Spinal cord (tissue), 10 donors: ENCODE measurements at places on chromosomes 1 and 21. TPM values are rescaled to one million over a fixed set of nuclear protein-coding genes. Genes with fewer than 3 reads are reported as not detected.
A peak's percentile ranks its signal among the peaks of the same experiment; 100 is the strongest.

DNA sequence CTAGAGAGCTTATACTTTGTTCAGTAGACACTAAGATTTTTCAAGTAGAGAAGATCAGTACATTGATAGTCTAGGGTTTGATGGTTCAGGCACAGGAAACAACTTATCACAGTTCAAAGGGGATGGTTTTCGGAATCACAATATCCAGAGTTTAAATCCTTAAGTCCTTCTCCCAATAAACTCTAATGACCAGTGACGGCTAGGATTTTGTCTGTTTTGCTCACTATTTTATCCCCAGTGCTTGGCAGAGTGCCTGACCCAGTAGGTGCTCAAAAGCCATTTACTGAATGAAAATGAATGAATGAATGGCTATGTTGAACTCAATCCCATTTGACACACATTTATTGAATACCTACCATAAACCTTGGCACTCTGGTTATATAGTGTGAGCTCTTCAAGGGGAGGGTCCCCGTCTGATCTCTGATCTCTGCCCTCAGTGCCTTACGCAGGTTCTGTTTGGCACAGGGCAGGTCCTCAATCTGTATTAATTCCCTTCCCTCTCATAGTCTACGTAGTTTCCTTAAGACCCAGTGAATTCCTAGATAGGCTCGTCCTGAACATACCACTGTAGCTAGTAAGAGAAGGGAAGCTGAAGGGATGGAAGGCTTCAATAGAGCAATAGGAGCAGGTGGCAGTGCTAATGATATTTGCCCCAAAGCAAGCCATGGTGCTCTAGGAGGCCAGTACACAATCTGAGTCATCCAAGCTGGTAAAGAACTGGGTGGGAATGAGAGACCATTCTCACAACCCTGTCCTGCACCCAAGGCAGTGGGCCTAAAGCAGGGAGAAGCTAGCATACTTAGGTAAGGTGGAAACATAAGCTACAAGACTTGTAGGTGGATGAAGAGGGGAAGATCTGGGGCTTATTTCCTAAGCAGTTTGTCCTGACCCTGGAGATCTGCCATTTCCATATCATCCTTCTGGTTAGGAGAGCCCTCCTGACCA, 53.4 kb downstream of the DMAP1 start:
- no peak for DNase-seq

The REN gene
- not detected for total RNA-seq

- DNase-seq, result no peak
These were observed 807.4 kb upstream of the ADGRL2 start for GRCh38 chr1:80993154-80993980.

DNA sequence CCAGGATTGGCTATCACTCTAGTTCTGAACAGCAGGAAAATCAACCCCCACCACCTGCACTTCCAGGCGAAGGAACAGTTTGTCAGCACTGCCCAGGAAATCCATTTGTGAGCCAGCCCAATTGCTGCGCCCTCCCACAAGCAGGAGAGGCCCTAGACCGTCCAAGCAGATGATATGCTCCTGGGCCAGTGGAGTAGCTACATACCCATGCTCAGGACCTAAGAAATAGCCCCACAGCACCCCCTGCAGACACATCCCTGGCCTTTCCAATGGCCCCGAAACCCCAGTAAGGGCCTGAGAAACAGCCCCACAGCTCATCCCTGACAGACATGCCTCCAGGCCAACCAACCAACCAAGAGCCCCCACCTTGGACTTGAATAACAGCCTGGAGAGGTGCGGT, 111.5 kb upstream of the ZC3H11B start:
- DNase-seq, result no peak

- DNase-seq, result no peak
These were observed 50.7 kb downstream of the ARHGEF16 start for GRCh38 chr1:3505161-3505560.

DNA sequence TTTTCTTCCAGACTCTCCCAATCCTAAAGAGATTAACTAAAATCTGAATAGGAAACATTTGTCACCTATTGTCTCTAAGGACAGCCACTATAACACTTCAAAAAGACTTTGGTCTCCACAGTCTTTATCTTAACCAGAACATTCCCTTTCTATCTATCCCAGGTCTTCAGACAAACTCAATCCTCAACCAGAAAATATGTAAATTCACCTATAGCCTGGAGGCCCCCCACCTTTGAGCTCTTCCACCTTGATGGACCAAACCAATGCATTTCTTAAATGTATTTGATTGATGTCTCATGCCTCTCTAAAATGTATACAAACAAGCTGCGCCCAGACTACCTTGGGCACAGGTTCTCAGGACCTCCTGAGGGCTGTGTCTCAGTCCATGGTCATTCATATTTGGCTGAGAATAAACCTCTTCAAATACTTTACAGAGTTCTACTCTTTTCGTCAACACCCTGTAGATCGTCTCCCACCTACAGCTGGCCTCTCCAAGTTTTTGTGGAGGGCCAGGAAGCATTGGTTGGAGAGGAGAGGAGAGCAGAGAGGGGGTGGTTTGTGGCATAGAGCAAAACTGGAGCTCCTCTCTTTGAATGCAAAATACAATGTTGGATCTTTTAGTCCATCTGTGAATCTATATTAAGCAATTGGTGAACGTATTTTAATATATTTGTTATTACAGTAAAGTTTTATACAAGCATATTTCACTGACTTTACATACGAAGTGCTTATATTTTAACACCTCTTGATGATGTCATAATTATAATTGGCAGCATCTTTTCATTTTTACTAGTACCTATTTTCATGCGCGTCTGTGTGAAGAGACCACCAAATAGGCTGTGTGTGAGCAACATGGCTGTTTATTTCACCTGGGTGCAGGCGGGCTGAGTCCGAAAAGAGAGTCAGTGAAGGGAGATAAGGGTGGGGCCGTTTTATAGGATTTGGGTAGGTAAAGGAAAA, 230.7 kb upstream of the DUSP10 start:
- no peak for DNase-seq

The CD1B gene
- not detected for total RNA-seq

GRCh38 chr1:209877087-209877764, 49.5 kb downstream of the UTP25 start:
- DNase-seq, result no peak

The PTGER3 gene
- total RNA-seq, result 54.3 TPM

DNA sequence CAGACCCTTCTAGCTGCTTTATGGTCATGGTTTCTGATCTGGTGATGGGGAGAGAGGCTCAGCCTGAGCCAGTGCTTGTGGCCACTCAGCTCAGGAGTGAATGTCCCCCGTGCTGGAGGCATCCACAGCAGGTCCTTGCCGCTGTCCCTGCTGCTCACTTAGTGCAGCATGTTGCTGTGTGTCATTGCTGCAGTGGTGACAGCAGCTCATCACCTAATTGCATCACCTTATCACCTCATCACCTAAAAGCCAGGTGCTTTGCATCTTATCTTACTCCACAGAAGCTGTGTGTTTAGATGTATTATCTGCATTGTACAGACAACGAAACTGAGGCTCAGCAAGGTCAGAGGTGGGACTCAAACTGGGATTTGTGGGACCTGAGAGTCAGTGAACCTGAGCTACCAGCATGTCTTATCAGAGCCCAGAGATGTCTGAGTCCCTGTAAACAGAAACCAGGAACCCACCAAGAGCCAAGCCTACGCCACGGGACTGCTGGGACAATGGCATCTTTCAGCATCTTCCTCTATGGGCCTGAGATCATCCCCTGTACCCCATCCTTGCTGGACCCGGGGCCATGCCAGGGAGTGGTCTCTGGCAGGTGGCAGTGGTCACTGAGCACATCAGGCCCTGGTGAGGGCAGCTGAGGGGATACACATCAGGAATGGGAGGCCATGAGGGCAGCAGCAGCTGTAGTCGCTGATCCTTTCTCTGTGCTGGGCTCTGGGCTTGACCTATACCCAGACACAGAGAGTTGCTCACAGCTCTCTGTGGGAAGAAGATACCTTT, 6.5 kb downstream of the PODN start:
- no peak for DNase-seq

GRCh38 chr1:85850238-85850637, 142.0 kb upstream of the ZNHIT6 start:
- DNase-seq, result no peak

DNA sequence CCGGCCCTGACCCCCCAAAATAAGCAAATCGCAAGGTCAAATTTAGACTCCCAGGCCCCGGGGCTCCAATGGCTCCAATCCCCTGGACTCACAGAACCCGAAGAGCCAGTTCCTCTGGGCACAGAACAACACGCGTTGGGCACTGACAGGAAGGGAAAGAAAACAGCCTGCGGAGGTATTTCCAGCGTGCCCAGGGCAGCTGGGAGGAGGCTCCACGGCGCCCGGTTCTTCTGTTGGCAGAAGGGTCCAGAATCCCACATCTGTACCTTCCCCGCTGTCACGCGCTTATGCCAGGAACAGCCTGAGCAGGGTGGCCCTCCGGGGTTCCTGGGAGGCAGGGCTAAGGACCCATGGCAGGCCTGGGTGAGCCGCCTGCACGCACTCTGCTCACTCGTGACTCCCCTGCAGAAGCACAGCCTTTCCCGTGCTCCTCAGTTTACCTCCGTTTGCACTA, 85.5 kb downstream of the RIPK4 start:
- no peak for DNase-seq

DNA sequence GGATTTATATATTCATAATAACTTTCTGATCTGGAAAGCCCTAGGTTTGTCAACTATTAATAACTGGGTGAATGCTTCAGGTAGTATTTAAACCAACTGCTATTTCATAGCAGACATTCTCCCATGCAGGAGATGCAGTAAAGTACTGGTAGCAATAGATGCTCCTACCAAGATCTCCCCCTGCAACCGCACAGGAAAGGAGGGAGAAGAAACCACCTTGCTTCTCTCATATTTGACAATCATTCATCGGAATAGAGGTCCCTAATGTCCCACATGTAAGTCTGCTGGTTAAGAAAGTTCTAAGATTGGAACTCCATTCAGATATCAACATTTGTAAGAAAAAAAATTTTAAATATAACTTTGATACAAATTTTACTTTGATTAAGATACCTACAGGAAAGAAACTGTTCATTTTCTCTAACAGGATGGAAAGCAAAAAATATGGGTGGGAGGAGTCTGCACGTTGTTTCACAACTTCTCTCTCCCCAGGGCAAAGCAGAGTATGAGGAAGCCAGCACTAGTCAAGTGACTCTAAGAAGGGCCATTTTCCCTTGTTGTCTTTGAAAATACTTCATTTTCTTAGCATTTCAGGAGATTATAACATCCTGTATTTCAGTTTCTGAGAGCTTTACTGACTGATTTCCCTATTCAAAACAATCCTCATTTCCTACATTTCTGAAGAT, at the start of gene PYHIN1:
Gene PYHIN1 (plus strand): TSS at position 498 of the 683 bp plus-strand sequence. CDS start 5,359 bp downstream, outside the sequence.
- no peak for DNase-seq

The MTF2 gene
- total RNA-seq, result 40.9 TPM

The SEC16B gene
- total RNA-seq, result 3.7 TPM

GRCh38 chr1:232302376-232303221, 327.3 kb downstream of the SIPA1L2 start:
- DNase-seq, result no peak

DNA sequence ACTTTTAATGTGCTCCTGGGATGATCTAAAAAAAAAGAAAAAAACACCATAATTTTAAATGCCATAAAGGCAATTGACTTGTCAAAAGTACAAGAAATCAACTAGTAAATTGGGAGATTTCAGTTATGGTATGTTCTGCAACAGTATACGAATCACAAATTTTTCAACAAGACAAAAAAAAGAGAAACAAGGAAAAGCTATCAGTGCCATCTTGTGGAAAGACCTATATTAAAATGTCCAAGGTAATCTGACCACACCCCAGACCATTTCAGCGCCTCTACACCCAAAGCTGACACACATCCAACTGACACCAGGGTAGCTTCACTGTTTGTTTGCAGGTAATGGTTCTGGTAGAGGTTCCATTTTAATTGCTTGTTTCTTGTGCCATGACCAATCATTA, 5.0 kb upstream of the DUSP23 start:
- peak; percentile 33 for DNase-seq

GRCh38 chr1:183810121-183810520, 5.2 kb downstream of the RGL1 start:
- DNase-seq, result no peak

GRCh38 chr1:77797991-77798390, 18.5 kb downstream of the MIGA1 start:
- no peak for DNase-seq

- DNase-seq, result no peak
These were observed 3.6 kb downstream of the ETS2 start for GRCh38 chr21:38809198-38809878.

- DNase-seq, result no peak
These were observed 221.0 kb upstream of the FOXD3 start for GRCh38 chr1:63101336-63101735.

GRCh38 chr21:46368533-46369285, 44.8 kb downstream of the PCNT start:
- DNase-seq, result no peak

DNA sequence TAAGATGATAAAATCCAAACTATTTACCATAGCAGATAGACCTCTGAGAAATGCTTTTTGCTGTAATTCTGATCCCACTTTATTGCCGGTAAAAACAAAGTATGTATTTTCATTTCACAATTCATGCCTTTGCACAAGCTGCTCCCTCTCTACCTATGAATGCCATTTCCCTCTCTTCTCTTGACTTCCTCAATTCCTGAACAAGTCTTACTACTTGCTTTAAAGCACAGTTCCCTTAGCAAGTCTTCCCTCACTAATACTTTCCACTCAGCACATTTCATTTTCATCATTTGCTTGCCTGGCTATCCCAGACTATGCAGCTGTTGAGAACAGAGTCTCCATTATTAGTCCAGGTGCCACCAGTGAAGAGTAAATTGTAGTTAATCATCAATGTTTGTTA, 13.8 kb downstream of the GPATCH2 start:
- no peak for DNase-seq

GRCh38 chr1:81230983-81231728, 569.6 kb upstream of the ADGRL2 start:
- DNase-seq, result no peak

- no peak for DNase-seq
These were observed 415.6 kb downstream of the NPHP4 start for GRCh38 chr1:5576673-5577065.

- no peak for DNase-seq
These were observed 136.7 kb downstream of the MATN1 start for GRCh38 chr1:30586671-30587070.

The MROH9 gene
- total RNA-seq, result 0.06 TPM

- DNase-seq, result no peak
These were observed 55.5 kb upstream of the CNN3 start for GRCh38 chr1:94982398-94982797.

The MIXL1 gene
- total RNA-seq, result 0.50 TPM

DNA sequence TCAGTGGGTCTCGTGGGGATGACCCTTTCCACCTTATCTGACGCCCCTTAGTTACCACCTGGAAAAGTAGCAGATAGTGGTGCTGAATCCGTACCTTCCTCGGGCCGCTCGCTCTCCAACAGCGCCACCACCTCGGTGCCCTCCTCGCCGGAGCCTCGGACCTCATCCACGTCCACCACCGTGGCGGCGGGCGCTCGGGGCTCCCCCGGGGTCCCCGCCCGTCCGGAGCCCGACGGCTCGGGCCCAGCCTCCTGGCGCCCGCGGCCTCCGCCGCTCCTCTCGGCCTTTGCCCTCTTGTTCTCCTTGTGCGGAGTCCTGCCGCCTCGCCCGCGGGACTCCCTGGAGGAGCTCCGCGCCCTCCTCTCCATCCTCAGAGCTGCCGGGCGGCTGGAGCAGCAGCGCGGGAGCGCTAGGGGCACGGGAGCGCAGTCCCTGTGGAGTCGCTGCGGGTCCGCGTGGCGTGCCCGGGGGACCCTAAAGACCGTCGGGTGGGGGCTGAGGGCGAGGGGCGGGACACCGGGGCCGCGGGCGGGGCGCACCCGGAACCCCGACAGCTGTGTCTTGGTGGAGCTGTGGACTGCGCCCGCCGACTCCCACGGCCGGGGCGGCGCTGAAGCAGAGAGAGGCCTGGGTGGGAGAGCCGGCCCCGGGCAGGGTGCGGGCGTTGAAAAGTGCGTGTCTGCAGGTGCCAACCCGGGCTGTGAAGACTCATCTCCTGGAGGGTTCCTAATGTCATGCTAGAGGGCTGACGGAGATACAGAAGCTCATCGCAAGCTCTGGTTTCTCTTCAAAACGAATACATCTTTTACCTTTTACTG, at the start of gene NPHS2:
Gene NPHS2 (minus strand): TSS at position 452 of the 818 bp plus-strand sequence. CDS start 84 bp downstream, at position 368.
- DNase-seq, result no peak
